ENCODE measurements at places on chromosomes 5 and 9. TPM values are rescaled to one million over a fixed set of nuclear protein-coding genes. Genes with fewer than 3 reads are reported as not detected.

DNA sequence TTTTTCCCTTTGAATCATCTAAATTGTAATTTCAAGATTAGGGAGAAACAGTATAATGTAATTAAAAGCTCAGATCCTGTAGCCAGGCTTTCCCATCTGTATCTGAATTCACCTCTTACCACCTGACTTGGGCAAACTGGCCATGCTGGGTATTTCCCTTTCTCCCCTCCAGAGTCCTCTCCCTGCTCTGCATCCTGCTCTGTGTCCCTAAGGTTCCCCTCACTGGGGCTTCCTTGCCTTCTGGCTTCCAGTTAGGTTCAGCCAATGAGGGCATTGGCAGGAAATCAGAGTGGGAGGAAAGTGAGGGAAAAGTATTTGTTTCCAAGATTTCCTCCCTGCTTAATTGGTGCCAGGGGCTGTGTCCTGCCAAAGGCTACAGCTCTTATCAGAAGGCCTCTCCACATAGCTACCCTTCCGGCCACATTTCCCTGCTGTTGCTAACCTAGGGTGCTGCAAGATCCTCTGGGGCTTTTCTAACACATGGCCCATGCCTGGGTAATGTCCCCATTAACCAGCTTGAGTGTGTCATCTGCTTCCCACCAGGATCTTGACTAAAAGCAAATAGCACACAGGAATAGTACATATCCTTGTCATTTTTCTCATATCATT, 51.0 kb upstream of the MPDZ start:
- no peak for DNase-seq

The PRDM9 gene
- not detected for total RNA-seq

GRCh38 chr9:135758870-135759269, 56.9 kb downstream of the KCNT1 start:
- DNase-seq = no peak

The TSSK1B gene
- total RNA-seq = not detected
